ELF-1 (cell line): ENCODE measurements at places on chromosomes 1 and 21.
A peak's percentile ranks its signal among the peaks of the same experiment; 100 is the strongest.

- no peak for DNase-seq
Observed at GRCh38 chr1:66258404-66259105, 275.4 kb upstream of the SGIP1 start.

GRCh38 chr1:46084553-46085451, 47.6 kb downstream of the PIK3R3 start:
- DNase-seq = no peak

DNA sequence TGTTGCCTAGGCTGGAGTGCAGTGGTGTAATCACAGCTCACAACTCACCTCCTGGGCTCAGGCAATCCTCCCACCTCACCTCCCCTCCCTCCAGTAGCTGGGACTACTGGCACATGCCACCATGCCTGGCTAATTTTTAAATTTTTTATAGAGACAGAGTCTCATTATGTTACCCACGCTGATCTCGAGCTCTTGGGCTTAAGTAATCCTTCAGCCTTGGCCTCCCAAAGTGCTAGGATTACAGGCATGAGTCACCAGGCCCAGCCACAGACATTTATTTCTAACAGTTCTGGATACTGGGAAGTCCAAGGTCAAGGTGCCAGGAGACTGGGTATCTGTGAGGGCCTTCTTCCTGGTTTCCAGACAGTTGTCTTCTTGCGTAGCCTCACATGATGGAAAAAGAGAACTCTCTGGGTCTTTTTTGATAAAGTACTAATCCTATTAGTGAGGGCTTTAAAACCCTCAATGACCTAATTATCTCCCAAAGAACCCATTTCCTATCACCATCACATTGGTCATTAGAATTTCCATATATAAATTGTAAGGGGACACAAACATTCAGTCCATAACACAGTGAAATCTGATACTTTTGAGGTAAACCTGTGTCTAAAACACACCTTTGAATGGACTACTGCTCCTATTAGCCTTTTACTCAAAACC, 67.9 kb downstream of the PHACTR4 start:
- DNase-seq = no peak

DNA sequence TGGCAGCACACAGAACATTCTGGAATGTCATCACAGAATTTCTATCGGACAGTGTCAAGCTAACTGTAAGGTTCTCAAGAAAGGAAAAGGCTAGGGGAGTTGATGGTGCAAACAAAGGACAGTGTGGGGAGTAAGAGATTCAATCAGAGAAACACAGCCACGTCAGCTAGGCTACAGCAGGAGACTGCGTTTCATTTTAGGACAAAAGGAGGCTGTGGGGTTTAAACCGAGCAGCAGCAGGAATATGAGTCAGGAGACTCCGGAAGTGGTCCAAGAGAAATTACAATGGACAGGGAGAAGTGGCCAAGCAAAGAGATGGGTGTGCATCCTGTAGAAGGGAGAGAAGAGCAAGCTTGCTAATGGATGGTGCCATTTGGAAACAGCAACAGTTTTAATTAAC, 37.4 kb upstream of the C1orf198 start:
- no peak for DNase-seq

- DNase-seq = no peak
Observed at GRCh38 chr1:234915924-234916675, 212.5 kb downstream of the TOMM20 start.

- DNase-seq = no peak
Observed at GRCh38 chr1:76433526-76433925, 359.0 kb downstream of the ST6GALNAC3 start.

DNA sequence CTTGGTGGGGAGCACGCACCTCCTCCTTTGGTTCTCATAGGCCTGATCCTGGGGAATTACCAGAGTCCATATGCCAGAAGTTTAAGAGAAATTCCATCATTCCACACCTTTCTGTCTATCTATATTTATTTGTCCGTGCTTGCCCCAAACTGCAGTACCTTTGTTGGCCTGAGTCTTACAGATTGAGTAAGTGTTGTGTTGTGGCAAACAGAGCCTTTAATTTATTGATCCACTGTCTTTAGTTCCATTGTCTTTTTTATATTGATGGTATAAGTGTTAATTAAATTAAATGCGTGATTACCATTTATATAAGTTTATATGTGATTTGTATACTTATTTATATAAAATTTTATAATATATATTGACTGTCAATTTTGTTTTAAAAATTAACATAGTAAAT, 4.9 kb downstream of the SH3BGR start:
- no peak for DNase-seq

DNA sequence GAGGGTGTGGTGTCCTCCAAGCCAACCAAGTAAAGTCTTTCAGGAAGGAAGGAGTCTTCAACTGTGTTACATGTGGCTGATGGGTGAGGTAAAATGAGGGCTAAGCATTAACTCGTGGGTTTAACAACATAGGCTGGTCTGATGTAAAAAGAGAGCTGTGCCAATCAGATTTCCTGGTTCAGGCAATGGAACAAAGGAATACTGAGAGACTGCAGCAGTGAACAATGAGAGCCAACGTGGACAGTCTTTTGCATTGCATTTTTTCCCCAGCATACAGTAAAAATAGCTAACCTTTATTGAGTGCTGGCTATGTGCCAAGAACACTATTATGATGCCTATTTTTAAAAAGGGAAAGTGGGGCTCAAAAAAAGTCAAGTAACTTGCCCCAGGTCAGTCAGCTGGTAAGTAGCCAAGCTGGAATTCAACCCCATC, 31.1 kb downstream of the DLGAP3 start:
- DNase-seq = no peak

DNA sequence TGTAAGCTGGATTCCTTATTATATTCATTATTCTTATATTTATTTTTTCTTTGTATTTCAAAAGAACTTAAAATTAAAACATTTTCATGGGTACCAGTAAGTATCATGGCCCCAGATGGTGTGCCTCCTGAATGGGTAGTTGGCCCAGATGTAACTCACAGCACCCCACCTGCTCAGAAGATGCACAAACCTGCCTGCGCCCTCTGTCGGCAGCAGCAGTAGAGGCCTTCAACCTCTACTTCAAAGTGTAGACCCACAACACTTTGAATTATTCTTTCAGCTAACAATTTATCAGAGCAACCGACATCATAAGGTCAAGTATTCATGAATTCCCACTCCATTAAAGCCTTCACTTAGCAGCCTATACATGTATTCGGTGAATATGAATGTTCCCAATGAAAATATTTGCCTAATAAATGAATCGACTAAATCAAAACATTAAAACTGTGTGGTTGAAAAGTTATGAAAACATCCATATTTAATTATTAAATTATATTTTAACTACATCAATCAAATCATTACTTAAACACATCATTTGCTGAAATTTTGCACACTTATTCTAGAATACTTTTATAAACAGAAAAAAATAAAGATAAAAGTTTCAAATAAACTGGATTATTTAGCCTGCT, 25.4 kb downstream of the PIGM start:
- peak; percentile 79 for DNase-seq

DNA sequence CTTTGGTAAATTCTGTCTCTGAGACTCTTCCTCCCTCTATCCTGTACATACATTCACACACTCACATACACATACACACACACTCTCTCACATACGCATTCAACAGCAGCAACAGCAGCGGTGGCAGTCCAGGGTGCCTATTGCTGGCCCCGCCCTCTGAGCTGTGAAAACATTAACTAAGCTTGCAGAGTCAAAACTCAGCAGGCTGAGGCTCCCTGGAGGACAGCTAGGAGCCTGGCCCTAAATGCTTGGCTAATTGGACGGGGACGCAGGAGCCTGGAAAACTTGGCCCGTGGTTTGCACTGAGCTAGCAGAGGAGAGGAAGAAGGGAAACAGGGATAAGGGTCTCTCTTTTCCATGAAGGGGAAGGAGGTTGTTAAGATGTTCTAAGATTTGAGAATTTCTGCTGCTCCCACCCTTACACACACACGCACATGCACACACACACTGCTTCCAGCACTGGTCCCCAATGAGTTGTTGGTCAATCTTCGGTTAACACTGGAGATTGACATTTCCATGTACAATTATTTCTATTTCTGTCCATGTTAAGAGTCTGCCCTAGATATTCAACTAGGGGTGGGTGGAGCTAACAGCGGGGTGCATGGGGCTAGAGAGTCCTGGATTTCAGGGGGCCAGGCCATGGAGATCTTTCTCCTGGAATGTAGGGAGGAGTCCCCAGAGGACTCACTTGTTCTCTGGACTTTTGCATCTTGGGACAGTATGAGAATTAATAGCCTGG, 94.2 kb downstream of the PLXNA2 start:
- DNase-seq = peak; percentile 58

DNA sequence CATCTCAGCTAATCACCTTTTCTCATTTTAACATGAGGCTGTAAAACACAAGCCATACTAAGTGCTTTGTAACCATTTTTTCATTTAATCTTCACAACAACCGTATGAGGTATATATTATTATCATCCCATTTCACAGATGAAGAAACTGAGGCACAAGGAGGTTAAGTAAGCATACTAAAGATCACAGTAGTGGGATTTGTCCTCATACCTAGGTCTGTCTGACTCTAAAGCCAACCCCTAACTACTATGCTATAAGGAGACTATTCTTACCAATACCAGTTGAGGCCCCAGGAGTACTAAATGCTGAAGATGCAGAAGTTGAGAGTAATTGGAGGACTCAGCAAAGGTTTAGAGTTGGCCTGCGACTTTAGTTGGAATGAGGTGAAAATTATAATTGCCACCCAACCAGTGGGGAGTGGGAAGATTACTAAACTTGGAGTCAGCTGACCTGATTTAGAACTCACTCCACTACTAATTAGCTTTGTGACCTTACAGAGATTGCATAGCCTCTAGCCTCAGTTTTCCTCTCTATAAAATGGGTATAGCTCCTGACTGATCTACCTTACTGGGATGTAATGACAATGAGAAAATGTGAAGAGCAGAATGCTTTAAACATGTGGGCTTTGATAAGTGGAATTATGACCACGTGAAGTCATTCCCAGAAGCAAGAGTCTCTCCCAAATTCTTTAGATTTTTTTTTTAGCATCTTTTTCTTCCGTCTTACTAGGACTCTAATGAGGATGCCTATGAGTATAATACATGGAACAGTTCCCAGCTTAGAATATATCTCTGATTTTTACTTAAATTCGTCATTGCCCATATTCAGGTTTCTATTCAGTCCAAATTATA, 85.8 kb upstream of the IPO9 start:
- no peak for DNase-seq

DNA sequence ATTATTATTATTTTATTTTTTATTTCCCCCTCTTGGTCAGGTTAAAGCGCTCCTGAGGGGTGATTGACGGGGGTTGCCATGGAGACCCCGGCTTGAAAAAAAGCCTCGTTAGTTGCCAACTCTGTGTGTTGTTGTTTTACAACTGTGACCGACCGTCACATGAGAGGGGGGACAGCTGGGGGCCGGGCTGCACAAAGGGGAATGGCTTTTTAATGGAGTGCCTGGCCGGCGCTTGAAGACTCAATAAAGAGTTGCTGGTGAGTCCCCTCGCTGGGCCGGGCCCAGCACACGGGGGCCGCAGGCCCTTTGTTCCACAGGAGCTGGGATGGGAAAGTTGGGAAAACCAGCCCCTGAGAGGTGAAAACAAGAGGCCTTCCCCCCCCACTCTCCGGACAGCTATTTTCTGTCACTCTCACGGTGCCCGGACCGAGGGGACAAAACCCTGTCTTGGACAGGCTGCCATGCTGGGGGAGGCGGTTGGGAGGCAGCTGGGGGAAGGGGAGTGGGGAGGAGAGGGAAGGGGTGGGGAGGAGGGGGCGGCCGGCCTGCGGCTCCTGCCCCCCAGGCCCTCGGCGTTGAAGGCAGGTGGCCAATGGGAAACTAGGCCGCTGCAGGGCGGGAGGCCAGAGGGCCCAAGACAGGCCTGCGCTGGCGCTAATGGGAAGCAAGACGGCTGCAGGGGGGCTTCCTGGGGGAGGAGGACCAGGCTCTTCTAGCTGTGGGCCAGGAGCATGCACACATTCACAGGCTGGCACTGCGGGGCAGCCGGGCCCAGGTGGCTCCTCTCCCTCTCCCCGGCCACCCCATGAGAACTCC, 67.6 kb downstream of the CASZ1 start:
- peak; percentile 84 for DNase-seq

DNA sequence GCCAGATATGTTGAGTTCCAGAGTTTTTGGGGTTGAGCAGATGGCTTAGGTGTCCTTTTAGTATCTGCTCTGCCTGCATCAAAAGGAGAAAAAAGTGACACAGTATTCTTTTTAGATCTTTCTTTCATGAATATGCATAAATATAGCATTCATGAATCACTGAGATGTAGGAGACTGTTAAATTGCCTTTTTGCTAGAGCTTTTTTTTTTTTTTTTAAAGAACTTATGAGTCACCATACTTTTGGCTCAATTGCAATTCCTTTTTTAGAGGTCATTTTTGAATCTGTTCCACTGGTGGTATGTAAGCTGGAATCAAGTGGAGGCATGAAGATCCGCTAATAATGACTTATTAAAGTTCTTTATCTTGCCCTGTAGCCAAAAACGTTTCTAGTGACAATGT, 480.9 kb upstream of the ZRANB2 start:
- DNase-seq = no peak
